ENCODE measurements at places on chromosomes 1 and 21. TPM values are rescaled to one million over a fixed set of nuclear protein-coding genes. Genes with fewer than 3 reads are reported as not detected.

USP48 gene
- total RNA-seq: 16.5 TPM

PROK1 gene
- total RNA-seq: not detected

ZBTB7B gene
- 52.9 TPM for total RNA-seq

BRDT gene
- total RNA-seq: not detected

VWA1 gene
- total RNA-seq: 15.1 TPM

ADORA3 gene
- total RNA-seq: not detected

DENND1B gene
- total RNA-seq: 3.0 TPM

UBE4B gene
- 13.4 TPM for total RNA-seq

CELA2B gene
- total RNA-seq: not detected

SRSF4 gene
- total RNA-seq: 45.1 TPM

CFHR2 gene
- not detected for total RNA-seq

XCL1 gene
- total RNA-seq: not detected

B3GALT2 gene
- not detected for total RNA-seq

IL22RA1 gene
- 7.3 TPM for total RNA-seq

RC3H1 gene
- 5.7 TPM for total RNA-seq

OR6K3 gene
- not detected for total RNA-seq

Measured in A549 treated with Hydrocortisone at 1 μM for 4 hours (cell line).